NCI-H460 (cell line): ENCODE measurements at places on chromosomes 12 and 14.
A peak's percentile ranks its signal among the peaks of the same experiment; 100 is the strongest.

- DNase-seq, result no peak
These were observed 63.0 kb downstream of the FOS start for GRCh38 chr14:75341620-75342019.

GRCh38 chr12:9829483-9829882 is 2.2 kb downstream of the KLRF1 start:
- no peak for DNase-seq

DNA sequence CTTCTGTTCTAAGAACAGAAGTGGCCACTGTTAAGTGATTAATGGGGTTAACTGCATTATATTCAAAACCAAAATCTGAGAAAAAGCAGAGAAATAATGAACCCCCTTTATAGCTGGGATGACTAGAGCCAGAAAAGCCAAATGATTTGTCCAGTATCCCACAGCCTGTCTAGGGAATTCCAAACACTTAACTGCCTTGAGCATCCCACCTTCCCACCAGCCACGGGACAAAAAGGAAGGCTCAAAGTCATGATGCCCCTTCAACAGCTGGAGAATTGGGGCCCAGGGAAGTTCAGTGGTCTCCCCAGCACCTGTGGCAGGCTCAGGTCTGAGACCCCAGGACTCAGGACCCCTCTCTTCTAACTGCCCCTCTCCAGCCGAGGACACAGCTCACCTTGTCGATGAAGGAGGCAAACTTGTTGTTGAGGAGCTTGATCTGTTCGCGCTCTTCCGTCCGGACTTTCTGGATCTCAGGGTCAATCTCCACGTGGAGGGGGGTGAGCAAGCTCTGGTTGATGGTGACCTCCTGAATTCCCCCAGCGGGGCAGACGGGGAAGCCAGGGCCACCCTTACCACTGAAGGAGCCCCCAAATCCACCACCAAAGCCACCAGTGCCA is 605 bp downstream of the KRT4 start:
- DNase-seq, result no peak

GRCh38 chr14:87141801-87142200 is 851.2 kb downstream of the GALC start:
- no peak for DNase-seq

DNA sequence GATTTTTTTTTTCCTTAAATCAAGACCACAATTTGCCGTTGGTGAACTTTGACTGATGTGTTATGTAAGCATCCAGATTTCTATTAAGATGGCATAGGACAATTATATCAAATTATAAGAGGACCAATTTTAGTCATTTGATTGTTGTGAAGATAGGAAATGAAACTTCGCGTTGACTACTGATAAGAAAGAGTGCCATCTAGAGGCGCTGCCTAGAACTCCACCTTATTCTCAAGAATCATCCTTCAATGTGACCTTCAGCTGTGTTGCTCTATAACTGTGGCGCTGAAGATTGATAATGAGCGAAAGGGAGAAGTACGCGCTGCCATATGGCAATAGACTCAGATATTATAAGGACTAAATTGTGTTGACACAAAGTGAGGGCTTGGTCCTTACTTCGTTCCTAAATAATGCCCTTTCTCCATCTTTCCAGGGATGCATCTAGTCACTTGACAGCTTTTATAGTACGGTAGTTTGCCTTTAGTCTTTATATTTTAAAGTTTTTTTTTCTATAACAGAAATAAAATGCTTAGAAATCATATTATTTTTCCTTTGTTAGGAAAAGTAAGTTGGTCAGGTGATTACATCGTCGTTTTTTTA is 350.8 kb upstream of the STXBP6 start:
- peak; percentile 57 for DNase-seq

DNA sequence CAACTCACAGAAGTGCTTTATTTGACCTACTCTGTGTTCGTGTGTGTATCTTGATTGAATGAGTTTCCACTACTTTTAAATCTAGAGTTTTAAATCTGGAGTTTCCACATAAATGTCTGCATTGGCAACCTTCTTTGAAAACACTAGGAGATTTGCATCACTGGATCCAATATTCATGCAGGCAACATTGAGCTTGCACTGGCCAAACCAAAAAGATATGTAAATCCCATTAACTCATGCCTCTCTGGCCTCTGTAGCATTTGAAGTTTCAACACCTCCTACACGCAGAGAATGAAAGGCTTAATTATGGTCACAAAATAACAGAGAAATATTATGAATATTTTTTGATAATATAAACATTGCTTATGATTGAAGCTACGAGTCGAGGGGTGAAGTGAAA is 178.6 kb downstream of the DUSP6 start:
- DNase-seq, result no peak
